ENCODE measurements at places on chromosomes 5 and 9.

- DNase-seq = no peak
These were observed 407.1 kb upstream of the PAPPA start for GRCh38 chr9:115746496-115746895.

DNA sequence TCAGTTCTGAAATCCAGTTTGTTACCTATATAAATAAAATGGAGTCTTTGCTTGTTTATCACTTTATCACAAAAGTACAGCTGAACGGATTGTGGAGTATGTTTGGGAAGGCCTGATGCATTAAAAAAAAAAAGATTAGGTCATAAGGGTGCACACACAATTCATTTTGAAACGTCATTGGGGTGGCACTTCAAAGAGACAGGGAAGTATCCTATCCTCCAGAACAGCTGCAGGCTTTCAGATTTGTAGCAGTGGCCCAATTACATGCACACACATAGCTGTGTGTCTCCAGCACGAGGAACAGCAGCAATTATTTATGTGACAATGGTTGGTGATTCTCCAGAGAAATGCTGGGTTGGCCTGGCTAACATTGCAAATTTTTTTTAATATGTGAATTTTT, 46.8 kb upstream of the FER start:
- no peak for DNase-seq

DNA sequence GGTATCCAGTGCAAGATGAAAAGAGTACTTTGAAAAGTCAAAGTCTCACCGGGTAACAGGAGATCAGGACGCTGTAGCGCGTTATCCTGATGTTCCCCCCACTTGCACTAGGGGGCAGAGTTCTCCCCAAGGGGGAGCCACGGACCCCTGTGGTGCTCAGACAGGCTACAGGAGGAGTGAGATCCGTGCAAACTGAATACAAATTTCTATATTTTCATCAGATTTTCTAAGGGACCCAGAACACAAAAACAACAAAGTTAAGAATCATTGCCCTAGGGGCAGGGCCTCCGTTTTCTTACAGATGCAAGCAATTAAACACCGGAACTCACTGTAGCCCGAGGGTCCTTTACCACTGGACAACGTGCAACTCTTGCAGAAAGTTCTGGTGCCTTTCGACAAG, 2.0 kb downstream of the MYO10 start:
- peak; percentile 7 for DNase-seq

DNA sequence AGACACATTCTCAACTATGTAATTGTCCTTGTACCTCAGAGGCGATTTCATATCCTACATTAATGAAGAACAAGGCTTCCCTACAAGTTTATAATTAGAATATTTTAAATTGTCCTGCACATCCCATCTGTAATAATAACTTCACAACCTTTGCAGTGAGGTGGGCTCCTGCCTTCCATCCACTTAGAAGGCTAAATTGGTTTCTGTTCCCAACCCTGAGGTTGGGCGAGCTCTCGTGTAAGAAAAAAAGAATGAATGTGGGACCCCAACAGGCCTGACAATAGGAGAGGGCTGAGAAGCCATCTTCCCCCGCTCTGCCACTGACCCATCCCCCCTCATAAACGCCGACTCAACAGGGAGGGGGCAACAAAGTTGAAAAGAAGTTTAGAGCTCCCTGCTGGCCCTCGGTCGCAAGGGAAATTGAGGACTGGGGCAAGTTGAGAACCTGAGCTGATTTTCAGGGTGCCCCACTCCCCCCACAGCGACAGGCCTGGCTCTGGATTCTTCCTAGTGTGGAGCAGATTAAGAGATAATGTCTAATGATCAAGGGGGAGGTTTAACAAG, 9.4 kb downstream of the BARHL1 start:
- DNase-seq = no peak

GRCh38 chr5:107149243-107150005, 521.3 kb downstream of the EFNA5 start:
- DNase-seq = no peak

DNA sequence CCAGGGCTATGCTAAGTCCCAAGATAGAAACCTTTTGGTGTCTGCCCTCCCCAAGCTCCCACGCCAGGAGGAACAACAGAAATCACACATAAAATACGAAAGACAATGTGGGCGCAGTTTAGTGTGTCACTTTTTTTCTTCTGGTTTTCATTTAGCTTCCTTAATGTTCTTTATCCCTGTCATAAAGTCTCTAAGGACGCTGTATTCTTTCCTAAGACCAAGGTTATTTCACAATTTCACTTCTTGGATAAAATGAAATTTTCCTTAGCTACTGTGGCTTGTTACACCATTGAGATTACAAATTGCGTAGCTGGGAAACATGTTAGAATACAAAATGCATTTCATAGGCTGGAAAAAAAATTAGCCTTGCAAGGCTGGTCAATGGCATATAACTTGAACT, 85.4 kb downstream of the GLIS3 start:
- no peak for DNase-seq

DNA sequence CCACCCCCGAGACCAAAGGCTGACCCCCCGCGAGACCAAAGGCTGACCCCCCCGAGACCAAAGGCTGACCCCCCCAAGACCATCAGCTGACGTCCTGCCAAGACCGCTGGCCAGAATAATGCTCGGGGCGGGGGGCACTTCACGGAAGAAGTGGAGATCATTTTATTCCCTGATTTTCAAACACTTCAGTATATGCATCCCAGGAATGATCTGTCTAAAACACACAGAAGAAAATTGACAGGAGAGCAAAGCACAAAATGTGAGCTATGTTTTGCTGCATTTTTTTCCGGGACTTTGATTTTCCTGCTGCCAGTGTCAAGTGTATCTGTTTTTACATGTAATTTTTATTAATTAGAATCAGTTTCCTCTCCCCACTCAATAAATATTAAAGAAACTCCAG, 67.1 kb downstream of the ADAMTS2 start:
- DNase-seq = no peak

GRCh38 chr5:15513431-15513830, 13.5 kb downstream of the FBXL7 start:
- no peak for DNase-seq

DNA sequence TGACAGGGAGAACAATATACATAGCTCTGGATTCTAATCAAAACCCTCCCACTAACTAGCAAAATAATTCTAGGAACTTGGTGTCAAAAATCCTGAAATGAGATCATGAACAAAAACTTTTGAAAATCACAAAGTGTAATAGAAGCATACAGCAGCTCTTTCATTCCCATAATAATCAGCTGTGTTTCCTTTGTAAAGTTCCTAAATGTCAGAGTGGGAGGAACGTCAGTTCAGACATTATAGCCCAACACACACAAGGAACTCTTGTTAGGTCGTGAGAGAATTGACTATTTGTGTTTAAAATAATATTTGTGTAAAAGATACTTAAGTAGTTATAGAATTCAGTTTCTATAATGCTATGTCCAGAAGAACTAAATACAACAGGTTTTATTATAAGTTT, 312.8 kb downstream of the SEMA5A start:
- no peak for DNase-seq

- no peak for DNase-seq
These were observed 21.3 kb downstream of the RAI14 start for GRCh38 chr5:34677428-34677827.

- no peak for DNase-seq
These were observed 23.5 kb upstream of the CARTPT start for GRCh38 chr5:71695595-71695994.

- no peak for DNase-seq
These were observed 46.9 kb upstream of the RGS7BP start for GRCh38 chr5:64458948-64459347.

DNA sequence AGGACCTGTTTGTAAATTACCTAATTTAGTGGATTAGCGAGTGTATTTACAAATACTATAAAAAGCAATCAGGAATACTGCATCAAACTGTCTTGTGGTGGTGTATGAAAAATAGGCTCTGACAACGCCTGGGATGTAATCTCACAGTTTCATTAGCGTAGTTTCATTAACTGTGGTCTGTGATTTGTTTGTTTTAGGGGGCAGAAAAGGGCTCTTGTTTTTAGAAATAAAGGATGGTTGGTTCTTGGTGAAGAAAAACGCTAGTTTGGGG, 1.4 kb downstream of the SLC44A1 start:
- no peak for DNase-seq

DNA sequence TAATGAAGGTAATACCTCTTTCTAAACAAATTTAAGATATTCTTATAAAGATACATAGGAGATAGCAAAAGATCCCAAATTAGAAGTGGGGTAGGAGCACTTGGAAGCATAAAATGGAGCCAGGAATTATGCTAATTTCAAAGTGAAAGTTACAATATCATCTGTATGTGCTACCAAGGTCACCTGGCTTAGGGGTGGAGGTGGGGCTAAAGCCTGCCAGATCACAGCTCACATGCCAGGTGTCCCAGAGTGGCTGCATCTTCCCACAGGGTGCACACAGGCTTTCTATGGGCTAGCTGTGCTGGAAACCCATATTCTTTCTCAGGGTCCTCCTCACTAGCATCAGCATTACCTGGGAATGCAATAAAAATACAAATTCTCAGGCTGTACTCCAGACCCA, 118.2 kb upstream of the TXNDC8 start:
- no peak for DNase-seq

GRCh38 chr5:1542781-1543180, 19.0 kb upstream of the LPCAT1 start:
- DNase-seq = no peak

GRCh38 chr5:115384587-115385375, 88.3 kb upstream of the CCDC112 start:
- no peak for DNase-seq

GRCh38 chr9:121026260-121026691, 23.8 kb downstream of the C5 start:
- DNase-seq = no peak

GRCh38 chr5:142511358-142511757, 174.5 kb downstream of the FGF1 start:
- DNase-seq = no peak

DNA sequence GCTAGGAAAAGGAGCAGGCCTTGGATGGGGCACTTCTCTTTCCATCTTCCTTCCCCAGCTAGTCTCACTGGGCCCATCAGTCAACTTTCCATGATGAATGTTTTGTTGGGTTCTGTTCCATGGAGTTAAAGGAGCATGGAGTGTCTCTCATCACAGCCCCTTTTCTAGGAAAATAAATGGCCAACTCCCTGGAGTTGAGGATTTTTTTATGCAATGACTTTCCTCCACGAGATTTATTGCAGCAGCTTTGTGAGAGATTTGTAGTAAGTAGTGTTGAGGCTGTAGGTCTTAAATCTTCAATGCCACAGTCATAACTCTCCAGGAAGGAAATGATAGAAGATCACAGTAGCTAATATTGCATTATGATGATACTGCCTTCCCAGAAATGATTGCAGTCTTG, 45.6 kb upstream of the SLC44A1 start:
- DNase-seq = no peak

GRCh38 chr9:5559659-5560058, 49.3 kb downstream of the PDCD1LG2 start:
- DNase-seq = no peak

DNA sequence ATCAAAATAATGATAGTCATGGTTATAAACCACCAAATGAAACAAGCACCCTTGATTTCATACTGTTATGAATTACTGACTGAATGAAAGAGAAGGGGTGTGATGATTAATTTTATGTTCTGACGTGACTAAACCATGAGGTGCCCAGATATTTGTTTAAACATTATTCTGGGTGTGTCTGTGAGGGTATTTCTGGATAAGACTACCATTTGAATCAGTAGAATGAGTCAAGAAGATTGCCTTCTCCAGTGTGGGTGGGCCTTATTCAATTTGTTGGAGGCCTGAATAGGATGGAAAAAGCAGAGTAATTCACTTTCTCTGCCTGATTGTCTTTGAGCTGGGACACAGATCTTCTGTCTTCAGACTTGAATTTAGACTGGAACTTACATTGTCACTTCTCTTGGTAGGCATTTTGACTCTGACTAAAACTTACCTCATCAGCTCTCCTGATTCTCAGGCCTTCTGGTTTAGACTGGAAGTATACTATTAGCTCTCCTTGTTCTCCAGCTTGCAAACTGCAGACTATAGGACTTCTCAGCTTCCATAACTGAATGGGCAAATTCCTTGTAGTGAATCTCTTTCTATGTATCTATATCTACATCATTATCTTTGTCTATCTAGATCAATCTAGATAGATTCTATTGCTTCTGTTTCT, 321.9 kb upstream of the TARS1 start:
- no peak for DNase-seq

- no peak for DNase-seq
These were observed 5.0 kb upstream of the CARD19 start for GRCh38 chr9:93091056-93091452.

DNA sequence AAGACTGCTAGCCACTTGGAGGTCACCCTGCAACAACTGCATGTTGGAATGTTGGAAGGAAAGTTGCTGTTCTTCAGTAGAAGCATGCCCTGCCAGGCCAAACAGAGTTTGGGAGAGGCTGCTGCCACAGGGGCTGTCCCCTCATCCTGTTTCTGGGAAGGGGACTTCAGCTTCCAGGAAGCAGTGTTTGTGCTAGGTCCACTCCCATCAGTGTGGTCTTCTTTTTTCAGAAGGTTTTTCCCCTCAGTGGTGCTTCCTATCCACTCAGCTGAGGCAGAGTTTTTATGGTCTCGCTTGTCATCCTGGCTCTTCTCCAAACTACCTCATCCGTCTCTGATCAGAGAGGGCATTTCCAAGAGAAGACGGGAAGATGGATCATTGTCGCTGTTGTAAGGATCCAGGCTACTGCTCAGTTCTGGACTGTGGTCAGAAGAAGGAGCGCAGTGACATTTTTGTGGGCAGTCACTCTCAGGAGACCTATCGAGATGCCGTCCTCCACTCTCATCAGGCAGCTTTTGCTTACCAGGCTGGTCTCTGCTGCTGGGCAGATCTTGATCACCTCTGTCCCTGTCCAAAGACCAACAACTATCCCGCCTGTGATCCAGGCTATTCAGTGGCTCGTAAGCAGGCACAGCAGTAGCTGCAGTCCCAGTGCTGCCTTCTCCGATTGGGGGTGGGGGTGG, 97.8 kb upstream of the C5orf63 start:
- no peak for DNase-seq

DNA sequence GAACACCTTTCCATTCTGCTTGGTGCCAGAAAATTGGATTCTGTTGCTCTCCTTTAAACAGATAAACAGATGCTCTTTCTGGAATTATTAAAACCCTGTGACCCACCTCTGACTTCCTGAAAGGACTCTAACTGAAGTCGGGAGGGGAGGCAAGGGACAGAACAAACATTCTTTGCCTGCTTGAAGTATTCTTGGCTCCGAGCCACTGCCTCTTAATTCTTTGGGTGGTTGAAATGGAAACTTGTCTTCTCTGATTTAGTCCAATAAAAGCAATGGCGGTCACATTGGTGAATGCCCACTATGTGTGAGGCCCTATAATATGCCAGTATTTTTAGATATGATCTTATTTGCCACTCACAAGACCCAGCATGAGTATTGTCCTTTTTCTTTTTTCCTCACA, 236.8 kb downstream of the SLIT3 start:
- no peak for DNase-seq

DNA sequence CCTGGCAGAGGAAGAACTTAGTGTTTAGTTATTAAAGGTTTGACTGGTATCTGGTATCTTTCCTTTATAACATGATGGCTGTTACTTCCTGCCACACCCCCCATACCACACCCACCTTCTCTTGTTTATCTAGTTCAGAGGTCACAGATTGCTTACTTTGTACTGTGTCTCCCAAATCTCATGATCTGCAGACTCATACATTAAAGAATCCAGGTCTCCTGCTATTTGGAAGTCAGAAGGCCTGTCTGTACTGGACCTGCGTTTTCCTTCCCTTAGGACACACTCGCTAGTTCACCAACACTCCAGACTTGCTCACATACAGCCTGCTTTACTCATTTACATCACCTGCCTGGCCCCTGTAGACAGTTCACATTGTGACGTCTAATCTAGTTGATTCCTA, 39.3 kb downstream of the NUDT12 start:
- no peak for DNase-seq
